ENCODE measurements at places on chromosomes 1 and 21.

- no peak for DNase-seq
These were observed 24.8 kb downstream of the S100A6 start for GRCh38 chr1:153510984-153511410.

GRCh38 chr1:155009221-155009711, 6.7 kb downstream of the ZBTB7B start:
- DNase-seq: no peak

- no peak for DNase-seq
These were observed 386.6 kb downstream of the KIF26B start for GRCh38 chr1:245541369-245541768.

DNA sequence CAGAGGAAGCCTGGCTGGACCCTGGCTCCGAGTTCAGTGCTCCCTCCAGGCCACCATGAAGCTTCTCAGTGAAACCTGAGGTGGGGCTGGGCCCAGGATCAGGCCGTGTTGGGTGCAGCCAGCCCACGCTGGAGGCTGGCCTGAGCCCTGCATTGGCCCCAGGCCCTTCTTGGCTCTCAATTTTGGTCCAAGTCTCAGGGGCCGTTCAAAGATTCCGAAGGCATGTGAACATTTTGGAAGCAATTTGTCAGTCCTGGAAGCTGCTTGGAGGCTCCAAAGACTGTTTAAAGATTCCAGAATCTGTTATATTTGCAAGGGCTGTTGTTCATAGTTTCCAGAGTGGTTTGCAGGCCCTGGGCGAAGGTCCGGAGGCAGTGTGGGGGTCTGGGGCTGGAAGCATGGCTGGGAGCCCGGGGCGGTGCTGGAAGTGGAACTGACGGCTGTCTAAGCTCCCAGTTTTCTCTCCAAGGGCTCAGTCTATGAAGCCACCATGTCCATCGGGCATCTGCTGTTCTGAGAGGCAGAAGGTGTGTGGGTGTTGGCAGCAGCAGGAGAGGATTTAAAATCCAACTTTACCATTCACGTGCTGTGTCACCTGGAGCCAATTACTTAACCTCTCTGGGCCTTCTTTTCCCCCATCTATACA, 104.9 kb downstream of the EPHB2 start:
- no peak for DNase-seq

DNA sequence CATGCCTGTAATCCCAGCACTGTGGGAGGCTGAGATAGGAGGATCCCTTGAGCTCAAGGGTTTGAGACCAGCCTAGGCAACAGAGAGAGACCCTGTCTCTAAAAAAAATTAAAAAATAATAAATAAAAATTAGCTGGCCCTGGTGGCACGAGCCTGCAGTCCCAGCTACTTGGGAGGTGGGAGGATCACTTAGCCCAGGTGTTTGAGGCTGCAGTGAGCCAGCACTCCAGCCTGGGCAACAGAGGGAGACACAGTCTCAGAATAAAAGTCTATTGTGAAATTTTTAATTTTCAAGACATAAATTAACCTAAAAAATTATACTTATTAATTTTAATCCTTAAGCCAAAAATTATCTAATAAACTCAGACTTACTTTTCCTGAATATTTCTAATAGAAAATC, 131.2 kb upstream of the ZNHIT6 start:
- no peak for DNase-seq

DNA sequence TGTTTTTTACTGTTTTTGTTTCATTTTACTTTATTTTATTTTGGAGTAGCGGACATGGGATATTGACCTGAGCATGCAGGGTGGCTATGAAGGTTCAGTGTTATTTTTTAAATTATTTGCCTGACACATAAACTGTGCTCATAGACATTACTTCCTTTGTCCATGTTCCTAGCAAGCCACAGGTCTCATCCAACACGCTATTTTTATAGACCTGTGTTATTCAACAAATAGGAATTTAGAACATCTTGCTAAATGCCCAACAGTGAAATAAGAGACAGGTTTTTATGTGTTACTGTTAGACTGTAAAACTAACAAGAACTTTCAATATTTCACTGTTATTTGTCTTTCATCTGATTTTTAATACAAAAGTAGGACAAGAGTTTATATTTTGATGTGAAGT, 756.4 kb downstream of the KCNT2 start:
- DNase-seq: peak; percentile 6

DNA sequence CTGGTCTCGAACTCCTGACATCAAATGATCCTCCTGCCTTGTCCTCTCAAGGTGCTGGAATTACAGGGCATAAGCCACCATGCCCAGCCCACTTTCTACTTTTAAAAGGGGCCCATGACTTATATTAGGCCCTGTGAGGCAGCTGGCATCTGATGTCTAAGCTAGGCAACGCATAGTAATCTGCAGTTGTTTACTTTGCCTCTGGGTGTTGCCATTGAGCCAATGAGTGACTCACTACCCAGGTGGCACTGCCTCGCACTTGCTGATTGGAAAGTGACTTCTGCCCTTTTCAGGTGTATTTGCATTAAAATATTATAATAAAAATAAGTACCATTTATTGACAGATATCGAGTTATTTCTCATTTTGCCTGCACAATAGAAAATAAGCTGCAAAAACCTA, 84.9 kb downstream of the KIF14 start:
- no peak for DNase-seq

DNA sequence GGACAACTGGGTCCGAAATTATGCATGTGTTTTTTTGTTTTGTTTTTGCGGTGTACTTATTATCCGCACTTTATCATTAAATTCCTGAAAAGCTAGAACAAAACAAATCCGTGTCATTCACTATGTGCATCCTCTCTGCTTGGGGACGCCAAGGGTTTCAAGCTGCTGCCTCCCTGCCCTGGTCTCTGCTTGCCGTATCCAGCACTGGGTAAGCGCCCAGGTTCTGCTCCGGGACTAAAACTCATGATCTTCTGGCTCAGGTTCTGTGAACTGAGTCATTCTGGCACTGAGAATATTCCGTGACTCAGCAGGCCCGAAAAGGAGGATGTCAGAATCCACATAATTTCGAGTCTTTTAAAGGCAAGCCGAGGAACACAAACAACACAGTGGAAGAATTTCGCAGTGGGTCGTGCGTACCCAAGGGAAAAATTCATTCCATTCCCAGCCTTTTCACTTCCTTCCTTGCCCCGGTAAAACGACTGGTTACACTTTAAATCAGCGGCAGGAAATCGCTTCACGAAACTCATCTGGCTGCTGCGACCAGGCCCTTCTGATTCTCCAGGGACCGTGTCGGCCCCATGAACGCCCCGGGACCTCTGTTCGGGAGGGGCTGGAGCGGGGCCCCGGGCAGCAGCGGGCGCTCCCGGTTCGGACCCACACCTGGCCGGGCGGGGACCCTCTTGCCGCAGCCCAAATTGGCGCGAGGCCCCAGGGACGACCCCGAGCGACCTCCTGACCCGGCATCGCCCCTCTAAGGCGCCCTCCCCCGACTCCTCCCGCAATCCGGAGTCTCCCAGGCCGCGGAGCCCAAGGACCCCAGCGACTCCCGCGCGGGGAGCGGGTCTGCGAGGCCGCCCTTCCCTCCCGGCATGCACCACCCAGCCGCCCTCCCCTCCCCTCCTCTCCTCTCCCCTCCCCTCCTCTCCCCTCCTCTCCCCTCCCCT, 746 bp upstream of the LAMC1 start:
- peak; percentile 96 for DNase-seq

DNA sequence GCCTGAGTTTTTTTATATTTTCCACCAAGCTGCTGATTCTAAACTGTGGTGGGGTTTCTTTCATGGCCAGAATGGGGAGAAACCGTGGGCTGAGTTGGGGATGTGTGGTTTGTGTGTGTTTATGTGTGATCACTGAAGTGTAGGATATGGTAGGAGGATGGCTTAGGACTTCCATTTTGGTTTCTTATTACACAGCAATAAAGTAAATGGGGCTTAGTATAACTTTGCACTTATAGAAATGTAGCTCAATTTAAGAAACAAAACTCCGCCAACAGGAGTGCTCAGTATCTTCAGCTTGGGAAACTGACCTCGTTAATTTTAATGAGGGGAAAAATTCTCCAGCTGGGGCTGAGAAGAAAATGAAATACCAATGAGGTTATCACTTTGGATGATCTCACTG, 77.8 kb downstream of the PBX1 start:
- DNase-seq: no peak

DNA sequence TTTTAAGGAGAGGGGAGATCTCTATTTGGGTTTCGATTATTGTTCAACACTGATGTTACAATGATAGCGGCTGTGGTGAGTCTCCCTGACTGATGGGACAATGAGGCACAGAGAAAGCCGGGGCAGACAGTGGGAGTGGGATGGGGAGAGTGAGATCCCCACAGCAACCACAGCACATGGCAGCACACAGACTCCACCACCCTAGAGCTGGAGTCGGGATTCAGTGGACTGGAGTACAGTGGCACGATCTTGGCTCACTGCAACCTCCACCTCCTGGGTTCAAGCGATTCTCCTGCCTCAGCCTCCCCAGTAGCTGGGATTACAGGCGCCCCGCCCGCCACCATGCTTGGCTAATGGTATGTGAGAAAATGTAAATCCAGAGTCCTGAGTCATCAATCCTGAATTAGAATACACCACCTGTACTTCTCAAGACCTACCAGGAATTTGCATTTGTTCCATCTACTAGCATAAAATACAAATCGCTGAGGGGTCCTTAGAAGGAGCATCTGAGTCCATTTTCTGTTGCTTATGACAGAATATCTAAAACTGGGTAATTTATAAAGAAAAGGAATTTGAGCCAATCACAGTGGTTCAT, 125.8 kb downstream of the TOMM20 start:
- DNase-seq: no peak

DNA sequence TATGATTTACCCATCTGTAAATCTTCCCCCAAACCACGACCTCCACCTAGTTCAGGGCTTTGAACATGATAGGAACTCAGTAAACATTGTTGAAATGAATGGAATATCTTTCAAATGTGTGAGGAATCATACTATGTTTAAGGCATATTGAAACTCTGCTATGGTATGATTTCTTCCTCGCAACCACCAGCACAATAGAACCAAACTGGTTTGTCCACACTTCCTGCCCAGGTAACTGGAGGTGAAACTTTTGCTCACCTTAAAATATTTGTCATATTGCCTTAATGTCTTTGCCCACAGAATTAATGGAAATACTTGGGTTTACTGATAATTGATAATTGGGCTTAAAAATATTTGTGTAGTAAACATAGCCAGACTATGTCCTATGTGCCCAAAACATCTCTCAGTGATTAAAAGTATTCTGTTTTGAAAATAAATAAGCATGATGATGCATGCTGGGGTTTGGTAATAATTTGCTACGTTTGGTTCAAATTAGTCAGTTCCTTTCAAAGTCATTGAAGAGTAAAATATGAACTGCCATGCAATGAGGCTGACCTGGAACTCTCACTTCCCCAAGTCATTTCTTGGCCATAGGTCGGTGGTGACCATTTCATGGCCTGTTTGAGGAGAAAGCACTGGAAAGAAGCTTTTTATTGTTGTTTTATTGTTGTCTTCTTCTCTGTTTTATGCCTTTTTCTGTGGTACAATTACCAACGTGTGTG, 73.3 kb downstream of the TNFSF18 start:
- no peak for DNase-seq

DNA sequence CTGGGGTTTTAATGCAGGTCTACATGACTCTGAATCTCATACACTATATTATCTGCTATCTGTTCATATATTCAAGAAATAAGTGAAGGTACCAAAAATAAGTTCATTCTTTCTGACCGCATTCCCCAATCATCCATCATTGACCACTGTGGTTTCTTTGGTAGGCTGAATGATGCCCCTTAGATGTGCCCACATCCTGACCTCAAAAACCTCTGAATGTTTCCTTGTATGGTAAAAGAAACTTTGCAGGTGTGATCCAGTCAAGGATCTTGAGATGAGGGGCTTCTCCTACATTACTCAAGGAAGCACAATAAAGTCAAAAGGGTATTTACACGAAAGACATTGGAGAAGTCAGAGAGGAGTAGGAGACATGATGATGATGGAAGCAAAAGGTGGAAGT, 60.6 kb upstream of the LRRC8B start:
- DNase-seq: no peak

DNA sequence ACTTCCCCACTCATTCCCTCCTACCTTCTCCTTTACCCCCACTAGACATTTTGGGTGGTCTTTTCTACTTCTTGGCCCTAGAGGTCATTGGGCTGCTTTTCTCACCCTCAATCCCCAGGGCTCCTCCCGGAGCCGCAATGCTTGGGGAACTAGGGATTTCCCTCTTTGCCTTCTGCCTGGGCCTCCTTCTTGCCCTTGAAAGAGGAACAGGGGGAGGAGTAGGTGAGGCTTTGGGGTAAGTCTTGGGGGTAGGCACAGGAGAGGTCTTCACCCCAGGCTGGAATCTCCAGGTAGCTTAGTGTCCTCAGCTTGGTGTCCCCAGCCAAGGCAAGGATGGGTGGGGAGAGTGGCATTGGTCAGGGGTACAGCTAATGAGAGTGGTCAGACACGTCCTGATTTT, 56.2 kb upstream of the EPS8L3 start:
- DNase-seq: no peak

GRCh38 chr21:44916965-44917364, 3.7 kb downstream of the ITGB2 start:
- no peak for DNase-seq

DNA sequence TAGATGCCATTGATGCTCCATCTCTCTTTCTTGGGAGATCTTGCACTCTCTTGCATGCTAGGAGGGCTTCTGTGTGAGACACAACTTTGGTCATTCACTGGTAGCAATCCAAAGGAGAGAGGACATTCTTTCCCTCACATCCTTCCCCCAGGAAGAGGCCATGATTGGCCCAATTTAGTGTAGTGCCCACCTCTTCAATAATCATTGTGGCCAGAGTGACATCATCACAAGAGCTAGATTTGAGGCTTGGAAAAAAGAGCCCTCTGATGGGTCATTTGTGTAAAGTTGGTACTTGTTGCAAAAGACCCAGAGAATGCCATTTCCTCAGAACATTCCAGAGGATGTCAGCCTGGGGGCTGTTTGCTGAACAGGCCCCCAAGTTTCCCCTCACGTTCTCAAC, 30.2 kb downstream of the S100A6 start:
- DNase-seq: no peak

DNA sequence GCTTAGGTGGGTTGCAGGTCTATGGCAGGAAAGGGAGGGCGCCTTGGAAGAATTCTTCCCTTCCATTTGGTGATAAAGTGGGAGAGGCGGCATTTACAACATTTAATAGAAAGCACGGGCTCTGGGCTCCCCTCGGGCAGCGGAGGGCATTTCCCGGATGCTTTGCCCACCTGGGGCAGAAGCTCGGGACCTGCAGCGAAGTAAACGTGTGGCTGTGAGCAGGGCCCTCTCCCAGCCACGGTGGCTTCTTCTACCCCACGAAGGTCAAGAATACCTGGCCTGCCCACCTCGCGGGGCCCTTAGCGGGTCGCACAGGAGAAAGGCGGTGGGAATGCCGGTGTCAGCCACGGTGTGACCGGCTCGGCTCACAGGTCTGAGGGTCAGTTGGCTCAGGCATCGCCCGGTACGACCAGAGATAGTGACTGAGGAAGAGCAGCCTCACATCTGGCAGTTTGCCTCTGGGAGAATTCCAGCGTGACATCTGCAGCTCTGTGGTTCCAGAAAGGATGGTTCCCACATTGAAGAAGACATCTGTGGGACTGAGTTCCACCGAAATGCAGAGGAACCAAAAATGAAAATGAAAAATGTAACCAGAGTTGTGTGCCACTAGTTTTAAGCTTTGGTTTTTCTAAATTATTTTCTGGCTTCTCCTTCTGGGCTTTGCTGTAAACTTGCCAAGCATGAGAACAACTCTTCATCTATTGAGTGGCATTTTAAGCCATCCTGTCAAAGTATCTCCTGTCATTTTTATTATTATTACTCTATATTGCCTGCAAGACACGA, 720 bp upstream of the F3 start:
- no peak for DNase-seq

GRCh38 chr1:219812086-219812485, 116.3 kb downstream of the SLC30A10 start:
- no peak for DNase-seq

GRCh38 chr1:44648529-44649250, 25.6 kb downstream of the TMEM53 start:
- no peak for DNase-seq
